Bone marrow (tissue), 2 donors: ENCODE measurements at places on chromosomes 5 and 9.

GRCh38 chr5:39331861-39332381 is 32.4 kb downstream of the C9 start:
- DNase-seq: no peak

- no peak for DNase-seq
Observed at GRCh38 chr5:78972654-78973428, 12.3 kb downstream of the ARSB start.

DNA sequence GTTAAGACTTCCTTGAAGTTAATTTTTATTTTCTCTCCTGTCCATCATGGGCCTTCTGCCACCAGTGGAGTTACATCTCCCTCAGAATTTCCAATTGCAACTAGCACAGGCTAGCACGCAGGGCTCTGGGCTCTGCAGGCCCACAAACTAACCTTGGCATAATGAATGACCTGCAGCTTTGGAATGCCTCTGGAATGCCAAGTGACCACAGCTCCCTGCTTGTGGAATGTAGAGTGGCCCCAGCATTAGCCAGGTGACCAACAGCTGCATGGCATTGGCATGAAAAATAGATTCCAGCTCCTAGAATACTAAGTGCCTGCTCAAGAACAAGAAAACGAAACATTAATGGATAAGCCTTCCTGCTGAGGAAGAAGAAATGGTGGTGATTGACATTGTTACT is 726.1 kb downstream of the BRINP1 start:
- no peak for DNase-seq

- DNase-seq: no peak
Observed at GRCh38 chr9:134944351-134944802, 26.7 kb upstream of the FCN1 start.

DNA sequence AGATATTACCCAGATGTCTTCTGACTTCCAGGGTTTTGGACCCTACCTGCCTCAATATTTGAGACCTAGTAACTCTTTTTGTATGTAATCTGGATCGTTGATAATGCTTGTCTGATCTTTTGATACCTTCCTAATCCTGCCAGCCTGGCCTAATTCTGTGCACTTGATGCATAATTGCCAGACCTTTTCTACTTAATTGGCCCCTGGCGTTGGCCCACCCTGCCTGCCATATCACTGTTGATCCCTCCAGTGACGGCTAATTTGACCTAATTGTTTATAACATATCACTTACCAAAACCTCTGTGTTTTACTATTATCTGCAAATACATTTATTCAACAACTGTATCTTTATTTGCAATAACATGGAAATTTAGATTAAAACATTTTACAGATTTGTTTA is 49.0 kb downstream of the SLC44A1 start:
- no peak for DNase-seq

- DNase-seq: no peak
Observed at GRCh38 chr9:4386819-4387218, 87.0 kb upstream of the GLIS3 start.

DNA sequence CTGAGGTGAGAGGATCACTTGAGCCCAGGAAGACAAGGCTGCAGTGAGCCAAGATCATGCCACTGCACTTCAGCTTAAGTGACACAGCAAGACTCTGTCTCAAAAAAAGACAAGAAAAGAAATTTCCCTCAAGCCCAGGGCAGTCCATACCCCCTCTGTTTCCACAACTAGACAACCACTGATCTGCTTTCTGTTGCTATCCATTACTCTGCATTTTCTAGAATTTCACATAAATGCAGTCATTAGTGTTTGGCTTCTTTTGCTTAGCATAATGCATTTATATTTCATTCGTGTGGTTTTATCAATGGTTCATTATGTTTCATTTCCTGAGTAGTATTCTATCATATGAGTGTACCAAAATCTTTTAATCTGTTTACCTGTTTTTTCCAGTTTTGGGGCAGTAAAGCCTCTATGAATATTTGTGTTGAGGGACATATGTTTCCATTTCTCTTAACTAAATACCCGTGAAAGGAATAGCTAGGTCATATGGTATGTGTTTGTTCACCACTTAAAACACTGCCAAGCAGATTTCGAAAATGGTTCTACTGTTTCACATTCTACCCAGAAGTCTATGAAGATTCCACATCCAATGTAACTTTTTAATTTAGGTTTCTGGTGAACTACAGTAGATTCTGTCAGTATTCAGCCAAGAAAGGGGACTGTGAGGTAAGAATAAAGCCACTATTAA is 271.8 kb downstream of the ZNF608 start:
- DNase-seq: no peak

DNA sequence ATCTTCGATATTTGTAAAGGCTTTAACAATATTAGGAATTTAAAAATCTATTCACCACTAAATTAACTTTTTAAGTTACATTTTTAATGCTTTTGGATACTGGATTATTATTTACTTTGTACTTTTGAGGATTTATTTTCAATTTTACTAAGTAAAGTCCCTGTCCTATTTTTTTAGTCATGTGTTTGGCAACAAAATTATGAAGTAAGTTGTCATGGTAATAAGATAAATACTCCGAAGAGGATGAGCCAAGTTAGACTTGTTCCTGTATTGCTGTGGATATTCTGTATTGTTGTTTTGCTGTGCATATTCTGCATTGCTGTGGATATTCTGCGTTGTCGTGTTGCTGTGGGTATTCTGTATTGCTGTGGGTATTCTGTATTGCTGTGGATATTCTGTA is 210.1 kb downstream of the MTRR start:
- DNase-seq: no peak
